ENCODE measurements at places on chromosomes 12 and 14.

- no peak for DNase-seq
Observed at GRCh38 chr12:69545081-69545480, 40.2 kb upstream of the CCT2 start.

DNA sequence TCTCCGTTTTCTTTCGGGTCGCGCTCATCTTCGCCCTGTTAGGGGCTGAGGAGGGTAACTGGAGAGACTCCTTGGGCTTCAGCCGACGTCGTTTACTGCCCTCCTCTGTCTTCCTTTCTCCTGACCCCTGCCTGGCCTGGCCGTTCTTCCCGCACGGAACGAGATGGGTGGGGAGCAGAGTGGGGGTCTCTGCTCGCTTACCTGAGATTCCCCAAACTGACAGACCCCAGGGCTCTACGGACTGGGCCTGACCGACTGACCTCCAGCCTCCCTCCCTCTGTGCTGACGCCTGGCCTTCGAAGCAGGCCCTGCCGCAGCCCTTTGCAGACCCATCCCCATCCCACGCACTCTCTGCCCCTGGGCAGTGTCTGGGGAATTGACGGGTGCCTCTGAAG lies 439 bp downstream of the GOLGA5 start:
- DNase-seq, result no peak

DNA sequence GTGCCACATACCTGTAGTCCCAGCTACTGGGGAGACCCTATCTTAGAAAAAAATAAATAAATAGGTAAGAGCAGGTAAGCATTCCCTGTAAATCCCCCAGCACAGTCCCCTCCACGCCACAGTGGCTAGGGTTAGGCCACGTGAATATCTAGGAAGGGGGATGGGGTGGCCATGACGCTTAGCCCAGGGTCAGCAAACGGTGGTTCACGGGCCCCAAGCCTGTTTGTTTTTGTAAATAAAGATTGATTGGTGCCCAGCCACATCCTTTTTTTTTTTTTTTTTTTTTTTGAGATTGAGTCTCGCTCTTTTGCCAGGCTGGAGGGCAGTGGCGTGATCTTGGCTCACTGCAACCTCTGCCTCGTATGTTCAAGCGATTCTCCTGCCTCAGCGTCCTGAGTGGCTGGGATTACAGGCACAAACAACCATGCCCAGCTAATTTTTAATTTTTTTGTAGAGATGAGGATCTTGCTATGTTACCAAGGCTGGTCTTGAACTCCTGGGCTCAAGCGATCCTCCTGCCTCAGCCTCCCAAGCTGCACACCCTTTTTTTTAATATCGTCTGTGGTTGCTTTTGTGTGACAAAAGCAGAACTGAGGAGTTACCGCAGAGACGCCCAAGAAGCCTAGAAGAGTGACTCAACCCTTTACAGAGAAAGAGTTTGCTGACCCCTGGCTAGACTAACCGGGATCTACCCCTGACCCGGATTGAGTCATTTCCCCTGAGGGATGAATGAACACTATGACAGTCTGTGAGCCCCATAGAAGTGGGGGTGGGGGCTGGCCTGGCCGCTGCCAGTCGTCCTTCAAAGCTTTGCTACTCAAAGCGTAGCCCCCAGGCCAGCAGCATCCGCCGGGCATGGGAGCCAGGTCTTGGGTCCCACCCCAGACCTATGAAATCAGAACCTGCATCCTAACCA lies 113.7 kb upstream of the NCOR2 start:
- DNase-seq, result no peak

GRCh38 chr14:79855789-79856188 lies 355.5 kb downstream of the DIO2 start:
- DNase-seq, result no peak

DNA sequence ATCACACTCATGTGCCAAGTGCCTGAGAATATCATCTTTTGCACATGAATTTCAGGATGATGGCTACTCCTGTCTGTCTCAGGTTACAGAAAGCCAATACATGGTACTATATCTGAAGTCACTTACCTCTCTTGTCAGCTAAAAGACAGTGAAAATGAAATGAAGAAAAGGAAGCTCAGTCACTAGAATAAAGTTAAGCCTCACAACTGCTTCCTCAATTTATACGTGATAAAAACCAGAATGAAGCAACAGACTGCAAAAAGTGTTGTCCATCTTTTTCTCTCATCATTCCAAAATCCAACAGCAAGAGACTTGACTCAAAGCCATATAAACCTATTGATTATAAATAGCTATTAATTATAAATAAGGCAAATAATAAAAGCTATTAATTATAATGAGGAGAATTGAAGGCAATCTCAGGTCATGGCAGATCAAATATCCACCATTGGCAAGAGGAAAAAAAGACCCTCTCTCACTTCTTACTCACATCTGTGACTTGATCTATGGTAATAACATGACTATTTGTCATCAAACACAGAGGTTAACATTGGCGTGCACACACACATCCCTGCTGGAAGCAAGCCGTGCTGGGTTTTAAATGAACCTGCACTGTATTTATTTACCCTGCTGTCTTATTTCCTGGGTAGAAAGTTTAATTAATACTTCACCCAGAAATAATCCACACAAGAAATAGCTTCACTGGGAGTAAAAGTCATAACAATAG lies 10.0 kb downstream of the NIN start:
- no peak for DNase-seq

DNA sequence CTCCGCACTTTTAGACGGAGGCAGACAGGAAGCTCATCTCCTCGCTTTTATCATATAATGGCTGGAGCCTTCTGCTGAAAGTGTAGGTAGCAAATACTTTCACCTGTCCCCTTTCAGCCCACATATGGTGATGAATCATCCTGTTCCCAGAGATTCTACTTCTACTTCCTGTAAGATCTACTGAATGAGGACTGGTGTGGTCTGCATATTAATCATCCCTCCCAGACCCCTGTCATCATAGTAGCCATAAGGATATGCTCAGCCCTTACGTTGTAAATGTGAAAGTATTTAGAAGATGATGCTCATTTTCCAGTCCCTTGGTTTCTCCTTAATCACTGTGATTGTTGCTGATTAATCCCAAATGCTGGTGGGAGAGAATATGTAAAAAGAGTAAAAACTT lies 268.2 kb upstream of the GRIP1 start:
- DNase-seq, result no peak

DNA sequence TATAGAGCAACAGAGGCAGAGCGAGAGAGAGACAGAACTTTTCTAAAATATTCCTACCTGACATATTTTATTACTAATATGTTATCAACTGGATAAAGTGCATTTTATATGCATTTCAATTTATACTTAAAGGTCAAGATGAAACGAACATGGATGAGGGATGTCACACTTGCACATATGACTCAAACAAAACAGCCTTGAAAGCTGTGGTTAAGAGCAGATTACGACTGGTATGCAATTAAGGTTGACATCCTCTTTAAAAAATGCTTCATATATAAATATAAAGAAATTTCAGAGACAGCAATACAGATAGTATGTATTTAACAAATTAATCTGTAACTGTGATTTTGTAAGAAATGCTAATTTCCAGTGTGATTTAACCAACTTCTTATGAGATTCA lies 52.5 kb downstream of the LMO3 start:
- no peak for DNase-seq

DNA sequence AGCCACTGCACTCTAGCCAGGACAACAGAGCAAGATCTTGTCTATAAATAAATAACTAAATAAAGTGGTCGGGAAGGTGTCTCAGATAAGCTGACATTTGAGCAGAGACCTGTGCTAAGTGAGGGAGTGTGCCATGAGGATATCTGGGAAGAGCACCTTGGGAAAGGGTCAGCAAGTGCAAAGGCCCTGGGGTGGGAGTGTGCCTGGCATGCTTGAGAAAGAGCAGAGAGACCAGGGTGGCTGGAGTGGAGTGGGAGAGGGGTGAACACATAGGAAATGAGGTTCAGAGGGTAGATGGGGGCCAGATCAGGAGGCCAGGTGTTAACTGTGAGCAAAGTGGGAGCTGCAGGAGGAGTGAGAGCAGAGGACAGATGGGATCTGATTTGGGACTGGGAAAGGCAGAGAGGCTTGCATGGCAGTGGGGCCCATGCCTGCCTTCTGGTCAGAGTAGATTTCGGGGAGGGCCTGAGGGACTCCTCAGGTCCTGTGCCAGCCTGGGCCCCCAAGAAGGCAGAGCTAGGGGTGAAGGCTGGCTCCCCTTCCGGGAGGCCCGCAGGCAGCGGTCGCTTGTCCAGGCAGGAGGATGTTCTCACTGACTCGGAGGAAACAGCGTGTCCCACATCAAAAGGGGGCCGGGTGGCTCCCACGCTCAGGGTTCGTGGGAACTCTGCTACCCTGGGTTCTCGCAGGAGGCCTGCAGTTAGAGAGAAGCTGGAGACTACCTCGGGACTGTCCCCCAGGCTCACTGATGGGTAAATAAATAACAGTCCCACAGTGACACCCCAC lies 32.6 kb downstream of the DTX1 start:
- DNase-seq, result no peak

DNA sequence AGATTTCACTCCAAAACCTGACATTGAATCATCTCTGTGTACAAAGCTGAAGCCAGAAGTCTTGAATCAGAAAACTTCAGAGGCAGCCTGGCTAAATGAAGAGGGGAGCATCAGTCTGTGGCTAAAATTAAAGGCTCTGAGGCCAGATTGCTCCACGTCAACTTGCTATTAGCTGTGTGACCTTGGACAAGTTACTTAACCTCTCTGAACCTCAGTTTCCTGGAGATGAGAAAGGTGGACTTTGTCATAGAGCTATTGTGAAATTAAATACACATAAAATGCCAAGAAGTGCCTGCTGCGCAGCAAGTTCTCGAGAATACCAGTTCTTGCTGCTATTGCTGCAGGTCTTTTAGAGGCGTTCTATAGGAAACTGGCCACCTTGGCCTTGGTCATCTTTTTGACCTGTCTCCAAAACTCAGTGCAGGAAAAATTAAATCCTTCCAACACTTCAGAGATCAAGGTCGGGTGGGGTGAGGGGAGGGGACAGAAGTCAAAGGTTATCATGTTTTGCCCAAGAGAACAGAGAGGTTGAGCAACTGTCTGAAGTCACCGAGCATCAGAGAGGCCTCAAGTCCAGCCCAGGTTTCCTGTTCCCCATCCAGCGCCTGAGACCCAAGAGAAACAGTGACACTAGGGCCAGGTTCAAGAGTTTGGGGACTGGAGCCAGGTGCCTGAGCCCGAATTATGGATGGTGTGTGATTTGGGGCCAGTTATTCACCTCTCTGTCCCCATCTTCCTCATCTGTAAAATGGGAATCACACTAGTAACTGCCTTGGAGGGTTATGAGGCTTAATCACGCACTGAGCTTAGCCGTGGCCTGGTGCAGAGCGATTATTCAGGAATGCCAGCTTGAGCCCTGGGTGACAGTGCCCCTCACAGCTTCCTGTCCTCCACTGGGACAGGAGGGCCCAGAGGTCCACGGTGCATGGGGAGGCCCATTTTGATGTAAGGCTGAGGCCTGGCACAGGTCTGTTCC lies 1.1 kb downstream of the SERPINA1 start:
- DNase-seq, result no peak

- no peak for DNase-seq
Observed at GRCh38 chr12:30533558-30534265, 162.0 kb downstream of the IPO8 start.

GRCh38 chr12:116278667-116279066 lies 1.2 kb upstream of the MED13L start:
- no peak for DNase-seq

Data from frontal cortex (tissue), 4 donors.